NCI-H1436 treated with DMSO at 0.1 percent for 48 hours (cell line): ENCODE measurements at places on chromosomes 1 and 21.

GRCh38 chr1:50175719-50176639, 67.3 kb downstream of the ELAVL4 start:
- DNase-seq: no peak

GRCh38 chr1:92509619-92510018, 22.9 kb upstream of the GFI1 start:
- DNase-seq: no peak

DNA sequence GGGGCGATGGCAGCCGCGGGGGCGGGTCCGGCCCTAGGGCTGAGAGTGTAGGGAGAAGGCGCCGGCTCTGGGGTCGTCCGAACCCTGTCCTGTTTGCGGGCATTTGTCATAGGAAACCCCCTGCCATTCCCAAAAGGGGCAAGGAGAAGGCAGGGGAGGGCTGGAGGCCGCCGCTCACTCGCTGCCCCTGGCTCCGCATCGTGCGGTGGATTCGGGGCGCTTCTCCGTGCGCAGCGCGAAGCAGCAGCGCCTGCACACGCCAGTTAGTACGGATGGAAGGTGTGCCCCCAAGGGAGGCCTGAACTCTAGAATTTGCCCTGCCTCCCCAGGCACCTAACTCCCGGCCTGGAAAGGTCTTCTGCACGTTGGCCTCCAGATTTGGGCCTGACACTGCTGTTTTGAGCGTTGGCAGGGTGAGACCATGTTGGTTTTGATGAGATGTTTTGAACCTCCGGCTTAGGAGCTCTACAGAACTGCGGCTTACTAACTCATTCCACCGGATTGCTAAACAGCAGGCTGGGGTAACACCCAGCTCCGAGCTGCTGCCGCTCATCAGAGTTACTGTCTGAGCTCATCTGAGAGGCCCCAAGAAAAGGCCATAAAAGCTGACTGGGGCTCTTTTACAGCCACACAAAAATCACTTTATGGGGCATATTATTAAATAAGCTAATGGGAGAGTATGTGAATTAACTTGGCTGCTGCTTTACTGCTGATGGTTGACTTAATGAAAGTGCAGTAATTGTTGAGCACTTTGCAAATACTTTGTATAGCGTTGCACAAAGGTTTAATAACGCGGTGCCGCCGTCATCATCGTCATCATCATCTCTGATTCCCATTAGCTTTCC, 987 bp downstream of the GPR137B start:
- DNase-seq: no peak

DNA sequence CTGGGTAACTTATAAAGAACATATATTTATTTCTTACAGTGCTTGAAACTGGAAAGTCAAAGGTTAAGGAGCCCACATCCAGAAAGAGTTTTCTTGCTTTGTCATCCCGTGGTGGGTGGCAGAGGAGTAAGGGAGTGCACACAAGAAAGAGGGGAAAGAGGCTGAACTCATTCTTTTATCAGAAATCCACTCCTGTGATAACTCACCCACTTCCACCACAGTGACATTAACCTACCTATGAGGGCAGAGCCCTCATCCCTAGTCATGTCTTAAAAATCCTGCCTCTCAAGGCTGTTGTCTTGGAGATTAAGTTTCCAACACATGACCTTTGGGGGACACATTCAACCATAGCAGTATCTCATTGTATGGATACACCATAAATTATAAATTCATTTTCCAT, 32.5 kb upstream of the RGS4 start:
- no peak for DNase-seq

- no peak for DNase-seq
These were observed 129.5 kb downstream of the TENT5C start for GRCh38 chr1:117735045-117735992.

DNA sequence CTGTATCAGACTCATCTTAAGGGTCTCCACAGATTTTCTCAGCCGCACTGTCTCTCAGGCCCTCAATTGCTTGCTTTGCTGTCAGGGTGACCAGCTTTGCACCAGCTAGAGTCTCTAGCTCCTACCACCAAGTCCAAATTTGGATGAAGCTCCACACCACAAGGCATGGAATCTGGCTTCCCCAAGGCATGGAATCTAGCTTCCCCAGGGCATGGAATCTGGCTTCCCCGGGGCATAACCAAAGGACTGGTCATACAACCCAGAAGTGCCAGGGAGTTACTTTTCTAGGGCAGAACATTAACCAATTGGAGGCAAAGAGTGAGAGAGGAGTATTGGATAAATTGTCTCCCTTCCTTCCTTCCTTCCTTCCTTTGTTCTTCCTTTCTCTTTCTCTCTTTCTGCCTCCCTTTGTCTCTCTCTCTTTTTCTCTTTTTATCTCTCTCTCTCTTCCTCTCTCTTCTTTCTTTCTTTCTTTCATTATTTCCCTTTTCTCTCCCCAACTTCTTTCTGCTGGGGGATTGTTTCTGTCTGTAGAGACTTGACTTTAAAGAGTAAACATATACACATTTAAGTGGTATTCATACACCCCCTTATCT, 76.9 kb upstream of the HAO2 start:
- no peak for DNase-seq

- DNase-seq: no peak
These were observed 106.3 kb downstream of the HIVEP3 start for GRCh38 chr1:41812453-41812852.

DNA sequence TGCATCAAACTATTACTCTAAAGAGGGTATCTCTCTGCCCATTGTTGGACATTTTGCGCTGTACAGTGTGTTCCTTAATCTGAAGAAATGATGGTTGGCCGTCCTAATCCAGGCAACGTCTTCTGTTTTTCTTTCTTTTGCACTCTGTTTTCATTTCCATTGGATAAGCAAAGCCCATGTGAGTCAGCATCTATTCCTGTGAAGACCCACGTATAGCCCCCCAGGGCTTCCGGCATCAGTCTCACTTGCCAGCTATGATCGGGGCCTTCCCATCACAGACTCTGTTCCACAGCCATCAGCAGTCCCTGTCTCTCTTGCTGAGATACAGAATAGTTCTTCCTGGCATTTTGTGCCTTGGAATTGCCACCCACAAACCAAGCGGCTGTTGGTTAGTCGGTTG, 29.2 kb upstream of the BRDT start:
- no peak for DNase-seq

- no peak for DNase-seq
These were observed 153.1 kb upstream of the RAB4A start for GRCh38 chr1:229117664-229118300.

DNA sequence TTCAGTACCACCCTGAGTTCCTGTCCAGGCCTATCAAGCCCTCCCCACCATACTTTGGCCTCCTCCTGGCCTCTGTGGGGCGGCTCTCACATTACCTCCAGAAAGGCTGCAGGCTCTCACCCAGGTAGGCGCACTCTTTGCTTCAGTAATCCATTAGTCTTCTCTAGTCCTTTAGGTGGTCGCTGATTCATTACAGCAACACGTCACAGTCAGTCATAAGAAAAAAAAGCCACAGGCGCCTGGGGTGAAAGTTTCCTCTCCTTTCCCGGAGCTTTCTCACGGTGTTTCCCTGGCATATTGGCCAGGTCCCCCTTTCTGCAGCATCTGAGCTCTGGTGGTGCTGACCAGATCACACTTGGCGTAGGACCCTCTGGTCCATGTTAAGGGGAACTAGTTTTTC, 12.1 kb downstream of the SLFNL1 start:
- no peak for DNase-seq

- no peak for DNase-seq
These were observed 13.3 kb upstream of the PINK1 start for GRCh38 chr1:20619999-20620398.

DNA sequence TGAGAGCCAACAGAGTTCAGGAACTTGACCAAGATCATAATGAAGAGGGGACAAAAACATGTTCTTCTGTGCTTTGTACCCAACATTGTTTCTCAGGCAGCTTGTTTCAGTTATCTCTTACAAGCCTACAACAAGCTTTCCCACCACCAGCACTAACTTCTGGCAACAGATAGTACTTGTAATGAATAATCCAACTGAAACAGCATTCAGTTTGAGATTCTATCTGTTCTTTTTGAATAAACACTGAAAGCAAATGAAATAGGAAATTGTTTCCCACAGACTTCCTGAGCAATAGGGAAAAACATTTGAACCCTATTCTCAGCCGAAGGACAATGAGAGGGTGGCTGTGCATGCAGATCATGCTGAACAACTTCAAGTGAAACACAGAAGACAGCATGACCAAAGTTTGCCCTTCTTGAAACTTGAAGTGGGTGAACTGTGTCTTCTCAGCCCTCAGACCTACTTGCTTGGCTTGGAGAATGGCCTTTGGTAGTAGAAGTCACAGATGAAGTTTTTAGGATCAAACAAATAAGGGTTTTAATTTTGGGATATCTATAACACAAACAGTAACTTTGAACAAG, 11.2 kb upstream of the HOOK1 start:
- no peak for DNase-seq

DNA sequence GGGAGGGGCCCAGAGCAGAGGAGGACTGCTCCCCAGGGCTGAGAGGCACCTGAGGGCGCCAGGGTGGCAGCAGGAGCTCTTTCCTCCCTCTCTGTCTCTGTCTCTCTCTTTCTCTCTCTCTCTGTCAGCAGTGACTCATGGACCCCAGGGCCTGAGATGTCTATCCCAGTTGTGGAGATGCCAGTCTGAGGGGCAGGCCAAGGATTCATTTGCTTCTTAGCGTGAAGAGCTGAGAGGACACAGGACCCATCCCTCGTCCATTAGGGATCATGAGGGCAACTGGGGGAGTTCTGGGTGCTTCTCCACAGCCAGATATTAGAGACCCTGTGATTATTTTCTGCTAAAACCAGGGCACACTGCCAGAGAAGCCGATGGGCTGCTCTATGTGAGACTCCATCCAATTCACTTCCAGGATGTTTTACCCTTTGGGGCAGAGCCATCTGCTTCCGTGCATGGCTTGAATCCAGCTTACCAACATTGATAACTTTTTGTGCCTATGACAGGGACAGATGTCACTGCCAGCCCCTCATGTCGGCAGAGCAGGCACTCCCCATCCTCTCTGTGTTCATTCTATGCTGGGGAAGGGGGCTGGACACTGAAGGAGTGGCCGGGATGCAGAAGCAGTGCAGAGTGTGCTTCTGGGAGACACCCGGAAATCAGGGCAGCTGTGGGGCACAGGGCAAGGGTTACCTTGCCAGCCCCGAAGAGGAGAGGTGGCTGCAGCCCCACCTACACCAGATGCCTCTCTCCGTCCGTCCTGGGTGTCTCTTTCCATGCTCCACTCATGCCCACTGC, 4.1 kb upstream of the PCBP3 start:
- DNase-seq: no peak

- no peak for DNase-seq
These were observed 18.4 kb upstream of the UQCRHL start for GRCh38 chr1:15825800-15826199.

DNA sequence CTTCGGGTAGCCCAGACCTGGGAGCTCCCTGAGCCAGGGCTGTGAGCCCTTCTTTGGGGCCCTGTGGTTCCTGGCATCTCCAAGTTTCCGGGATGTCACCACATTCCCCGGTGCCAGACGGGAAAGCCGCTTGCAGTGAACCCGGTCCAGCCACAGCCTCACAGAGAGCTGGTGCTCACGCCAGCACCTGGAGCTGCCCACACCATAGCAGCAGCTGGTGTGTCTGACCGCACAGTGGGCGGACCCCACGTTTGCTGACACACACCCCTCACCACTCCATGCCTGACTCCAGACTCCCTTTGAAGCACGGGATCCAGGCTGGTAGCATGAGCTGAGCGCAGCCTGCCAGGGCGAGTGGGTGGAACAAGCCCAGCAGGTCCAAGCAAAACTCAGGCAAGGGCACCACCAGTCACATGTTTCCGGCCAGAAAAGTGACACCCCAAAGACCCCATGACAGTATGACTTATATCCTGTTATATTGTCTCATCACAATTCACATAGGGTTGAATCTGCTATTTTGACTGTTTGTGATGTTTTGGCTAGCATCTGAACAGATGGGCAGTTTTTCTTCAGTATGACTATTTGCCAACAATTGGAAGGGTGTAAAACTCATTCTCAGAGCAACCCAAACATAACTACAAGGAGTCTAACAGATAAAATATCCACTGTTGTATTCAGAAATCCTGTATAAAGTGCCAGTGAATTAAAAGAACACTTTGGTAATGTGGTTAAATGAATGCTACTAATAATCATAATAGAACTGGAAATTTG, 285.4 kb downstream of the SMYD3 start:
- DNase-seq: no peak

DNA sequence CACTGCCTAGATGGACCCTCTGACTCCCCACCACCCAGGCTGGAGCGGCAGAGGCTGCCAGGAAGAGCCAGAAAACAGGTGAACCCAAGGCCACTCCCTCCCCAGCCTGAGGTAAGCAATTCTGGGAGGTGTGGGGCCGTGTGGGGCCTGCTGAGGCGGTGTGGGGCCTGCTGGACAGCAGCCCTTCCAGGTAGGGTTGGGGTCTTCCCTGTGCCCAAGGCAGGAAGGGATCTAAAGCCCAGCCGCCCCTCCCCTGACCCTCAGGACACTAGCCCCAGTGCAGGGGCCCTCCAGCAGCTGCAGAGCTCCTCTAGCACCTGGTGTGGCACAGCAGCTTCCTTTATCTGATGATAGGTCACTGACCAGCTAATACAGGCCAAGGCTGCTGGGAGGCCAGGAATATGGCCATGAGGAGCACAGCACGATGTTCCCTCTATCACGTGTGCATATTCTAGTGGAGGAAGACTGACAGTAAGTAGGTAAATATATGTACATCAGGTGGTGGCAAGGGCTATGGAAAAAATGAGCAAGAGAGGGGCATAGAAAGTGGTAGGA, 86.9 kb downstream of the IER5 start:
- no peak for DNase-seq

DNA sequence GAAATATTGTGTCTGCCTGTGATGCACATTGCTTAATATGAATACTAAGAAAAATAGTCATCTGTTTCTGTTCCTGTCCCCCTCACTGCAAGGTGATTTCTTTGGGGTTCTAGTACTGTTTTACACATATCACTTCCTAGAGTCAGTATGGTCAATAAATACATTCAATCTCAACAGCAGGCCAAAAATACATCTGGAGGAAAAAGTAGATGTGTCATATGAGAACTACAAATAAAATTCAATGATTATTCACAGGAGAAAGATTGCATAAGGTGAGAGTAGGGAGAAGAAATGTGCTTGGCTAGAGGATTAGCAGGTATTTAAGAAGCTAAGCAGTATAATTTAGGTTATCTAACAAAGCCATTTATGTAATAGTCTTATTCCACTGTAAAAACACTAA, 45.3 kb upstream of the SAMSN1 start:
- no peak for DNase-seq

DNA sequence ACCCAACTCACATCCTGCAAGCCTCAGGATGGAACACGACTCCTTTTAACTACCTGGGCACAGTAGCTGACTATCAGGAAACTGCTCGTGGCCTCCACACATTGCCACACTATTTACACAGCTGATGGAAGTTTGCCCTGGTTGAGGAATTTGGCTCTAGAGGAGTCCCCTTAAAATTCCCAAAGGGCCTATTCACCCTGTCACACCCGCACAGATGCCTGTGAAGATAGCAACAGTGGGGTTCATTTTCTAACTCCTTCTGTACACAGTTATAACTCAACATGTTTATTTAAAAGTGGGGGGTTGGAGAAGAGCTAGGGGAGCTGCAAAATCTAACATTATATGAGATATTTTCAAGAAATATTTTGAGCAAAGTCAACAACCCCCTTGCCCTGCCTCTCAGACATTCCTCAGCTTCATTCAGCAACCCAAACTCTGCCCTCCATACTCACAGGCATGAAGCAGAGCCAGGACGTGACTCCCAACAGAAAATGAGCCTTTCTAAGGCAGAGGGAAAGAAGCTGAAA, 35.8 kb upstream of the CCN1 start:
- DNase-seq: no peak
